ENCODE measurements at places on chromosomes 16 and 17. TPM values are rescaled to one million over a fixed set of nuclear protein-coding genes. Genes with fewer than 3 reads are reported as not detected.

The CRHR1 gene
- 4.2 TPM for total RNA-seq

The AOC3 gene
- total RNA-seq, result 31.7 TPM

The PRAC1 gene
- total RNA-seq, result 9.6 TPM

The CD19 gene
- not detected for total RNA-seq

The UNC45B gene
- not detected for total RNA-seq

The KCNH6 gene
- not detected for total RNA-seq

The SCGB1C2 gene
- not detected for total RNA-seq

The WWOX gene
- total RNA-seq, result 33.1 TPM

The P3H4 gene
- total RNA-seq, result 11.5 TPM

The CXCL16 gene
- 6.4 TPM for total RNA-seq

The TBC1D3I gene
- total RNA-seq, result 1.7 TPM

The CD300E gene
- total RNA-seq, result 0.98 TPM

The TEX14 gene
- not detected for total RNA-seq

The CDK5R1 gene
- total RNA-seq, result 4.9 TPM

Data from vagina (tissue), 2 donors.